H1 (cell line): ENCODE measurements at places on chromosomes 4 and X. TPM values are rescaled to one million over a fixed set of nuclear protein-coding genes. Genes with fewer than 3 reads are reported as not detected.

Gene RENBP
- 11.9 and 12.4 TPM in 2 replicates for total RNA-seq

Gene ZNF595
- total RNA-seq = 20.3 and 22.5 TPM in 2 replicates

Gene MAGEE2
- not detected in 2 replicates for total RNA-seq

Gene GUCY1B1
- 2.1 and 2.9 TPM in 2 replicates for total RNA-seq

Gene SULT1B1
- total RNA-seq = not detected in 2 replicates

Gene VCX3B
- total RNA-seq = not detected in 2 replicates

Gene NUP62CL
- 2.6 and 3.3 TPM in 2 replicates for total RNA-seq

DNA sequence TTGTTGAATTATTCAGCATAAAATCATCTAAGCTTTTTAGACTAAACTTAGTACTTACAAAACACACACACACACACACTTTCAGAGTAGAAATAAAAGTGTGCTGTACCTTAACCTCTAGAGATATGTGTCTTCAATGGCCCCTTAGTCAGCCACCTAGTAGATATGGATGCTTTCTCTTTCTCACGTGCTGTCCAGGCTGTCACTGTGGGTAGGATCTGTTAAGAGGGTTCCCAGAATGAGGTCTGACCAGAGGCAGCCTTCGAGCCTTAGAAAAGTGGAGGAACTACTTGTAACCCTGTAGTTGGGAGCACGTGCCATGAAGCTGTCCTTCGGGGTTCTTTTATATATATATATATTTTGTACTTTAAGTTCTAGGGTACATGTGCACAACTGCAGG, 117.9 kb downstream of the COL4A5 start:
- DNase-seq = no peak

DNA sequence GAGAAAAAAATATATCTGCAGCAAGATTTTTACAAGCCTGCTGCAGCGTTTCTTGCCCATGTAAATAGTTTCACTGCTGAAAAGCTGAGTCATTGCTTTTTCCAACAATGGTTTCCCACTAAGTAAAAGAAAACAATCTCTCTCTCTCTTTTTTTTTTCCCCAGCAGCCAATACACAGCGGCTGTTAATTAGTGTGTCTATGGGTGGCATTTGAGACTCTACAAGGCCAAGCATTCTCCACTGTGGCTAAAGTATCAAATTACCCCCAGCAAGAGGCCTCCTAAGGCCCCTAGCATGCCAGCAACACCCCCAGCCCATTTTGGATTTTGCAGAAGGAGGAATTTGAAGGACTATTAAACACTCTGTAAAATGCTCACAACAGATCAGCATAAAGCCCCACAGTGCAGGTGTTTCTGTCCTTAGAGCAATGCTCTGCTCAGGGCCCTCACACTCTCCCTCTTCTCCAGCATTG, 837.4 kb downstream of the TRIML1 start:
- no peak for DNase-seq

GRCh38 chr4:20194123-20195013, 57.3 kb upstream of the SLIT2 start:
- DNase-seq = no peak

DNA sequence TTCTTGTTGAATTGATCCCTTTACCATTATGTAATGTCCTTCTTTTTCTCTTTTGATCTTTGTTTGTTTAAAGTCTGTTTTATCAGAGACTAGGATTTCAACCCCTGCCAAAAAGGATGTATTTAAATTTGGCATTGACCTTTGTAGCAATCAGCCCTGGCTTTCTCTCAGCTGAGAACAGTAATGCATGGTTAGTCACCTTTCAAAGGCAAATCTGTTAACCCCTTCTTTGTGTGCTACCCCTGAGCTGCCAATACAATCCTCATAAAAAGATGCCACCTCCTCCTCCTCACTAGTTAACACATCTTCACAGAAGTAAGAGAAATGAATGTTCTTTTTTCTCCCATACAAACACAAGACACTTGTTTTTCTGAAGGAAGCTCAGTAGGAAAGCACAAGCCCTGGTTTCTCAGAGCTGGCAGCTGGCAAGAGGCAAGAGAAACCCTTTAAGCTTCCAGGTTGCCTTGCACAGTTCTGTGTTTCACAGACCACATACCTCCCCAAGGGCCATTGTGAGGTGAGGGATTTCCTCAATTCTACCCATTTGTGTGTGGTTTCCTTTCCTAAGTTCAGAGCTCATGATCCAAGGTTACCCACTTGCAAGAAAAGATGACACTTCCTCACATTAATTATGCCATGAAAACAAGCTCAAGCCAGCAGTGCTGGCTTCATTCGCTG, 122.6 kb downstream of the RCHY1 start:
- DNase-seq = no peak

- DNase-seq = no peak
These were observed 24.2 kb upstream of the CXCL2 start for GRCh38 chr4:74123065-74123728.

GRCh38 chrX:68880846-68881552, 52.2 kb downstream of the EFNB1 start:
- DNase-seq = no peak

DNA sequence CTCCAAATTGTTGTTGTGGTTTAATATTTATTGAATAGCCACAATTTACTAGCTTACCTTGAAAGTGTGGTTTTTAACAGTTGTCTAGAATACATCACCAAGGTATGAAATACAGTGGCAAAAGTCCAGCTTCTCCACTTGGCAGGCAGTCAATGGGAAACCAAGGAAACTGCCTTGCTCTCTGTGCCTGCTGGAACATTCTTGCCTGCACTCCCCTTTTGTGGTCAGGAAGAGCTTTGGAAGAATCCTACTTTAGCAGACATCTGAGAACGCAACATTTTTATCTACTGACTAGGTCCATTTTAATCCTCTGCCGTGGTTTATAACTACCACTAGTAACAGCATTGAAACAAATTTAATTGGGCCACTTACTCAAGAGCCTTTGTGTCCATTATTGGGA, 64.5 kb downstream of the TENM3 start:
- no peak for DNase-seq

DNA sequence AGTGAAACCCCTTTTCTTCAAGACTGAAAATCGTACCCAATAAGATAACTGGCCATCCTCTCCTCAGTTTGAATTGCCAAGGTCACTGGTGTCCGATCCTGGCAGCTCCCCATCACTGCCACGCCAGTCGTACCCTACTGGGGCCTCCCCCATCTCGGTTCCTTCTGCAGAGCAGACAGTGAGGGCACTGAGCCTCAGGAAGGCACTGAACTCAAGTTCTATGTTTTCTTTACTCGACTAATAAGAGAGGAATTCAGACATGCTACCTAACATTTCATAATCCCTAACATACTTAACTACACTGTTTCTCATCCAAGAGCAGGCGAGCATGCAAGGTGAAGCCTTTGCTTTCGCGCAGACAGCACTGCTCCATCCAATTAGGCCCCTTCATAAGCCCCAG, 23.4 kb downstream of the ZFYVE28 start:
- no peak for DNase-seq

- no peak for DNase-seq
These were observed 53.6 kb downstream of the FIP1L1 start for GRCh38 chr4:53431052-53431451.

DNA sequence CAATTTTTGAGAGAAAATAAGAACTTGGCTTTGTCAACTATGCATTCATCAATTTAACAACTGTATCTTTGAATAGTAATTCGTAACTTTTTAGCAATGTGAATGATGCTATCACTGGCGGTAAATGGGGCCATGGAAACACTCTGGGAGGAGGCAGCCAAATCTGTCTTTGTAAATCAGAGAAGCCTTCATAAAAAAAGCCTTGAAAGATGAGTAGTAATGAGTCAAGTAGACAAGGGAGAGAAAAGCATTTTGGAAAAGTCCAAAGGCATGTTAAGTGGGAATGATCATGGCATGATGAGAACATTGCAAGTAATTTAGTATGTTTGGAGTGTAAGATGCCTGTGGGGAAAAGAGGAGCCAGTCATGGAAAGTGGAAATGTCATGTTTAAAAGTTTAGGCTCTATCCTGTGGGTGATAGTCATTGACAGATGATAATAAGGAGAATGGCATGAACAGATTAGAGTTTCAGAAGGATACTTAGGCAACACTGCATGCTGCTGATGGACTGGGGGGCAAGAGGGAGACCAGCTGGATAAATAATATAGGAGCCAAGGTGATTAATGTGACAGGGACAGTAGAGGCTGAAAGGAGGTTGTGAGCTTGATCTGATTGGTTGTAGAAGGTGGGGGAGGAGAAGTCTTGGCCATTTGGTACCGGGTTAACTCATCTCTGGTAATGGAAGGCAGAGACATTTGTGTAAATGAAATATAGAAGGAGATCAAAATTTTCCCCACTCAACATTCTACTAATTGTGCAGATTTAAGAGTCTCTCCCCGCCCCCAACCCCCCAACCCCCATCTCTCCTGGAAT, 16.3 kb downstream of the SPRY1 start:
- DNase-seq = no peak

DNA sequence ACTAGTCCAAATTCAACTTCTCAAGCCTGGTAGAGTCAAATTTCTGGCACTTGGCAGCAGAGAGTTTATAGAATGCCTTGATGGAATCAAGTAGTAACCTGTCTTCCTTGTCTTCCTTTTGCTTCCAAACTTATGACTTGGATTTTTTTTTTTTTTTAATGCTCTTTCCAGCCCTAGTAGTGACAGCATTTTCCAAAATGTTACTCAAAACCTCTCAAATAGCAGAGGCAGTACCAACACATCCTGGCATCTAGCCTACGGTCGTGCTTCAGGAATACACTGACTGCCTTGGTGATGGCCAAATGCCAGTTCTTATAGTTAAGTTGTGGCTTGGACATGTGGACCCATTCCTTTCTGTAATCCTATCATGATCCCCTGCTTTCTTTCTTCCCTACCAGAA, 46.0 kb downstream of the GALNT7 start:
- DNase-seq = no peak

DNA sequence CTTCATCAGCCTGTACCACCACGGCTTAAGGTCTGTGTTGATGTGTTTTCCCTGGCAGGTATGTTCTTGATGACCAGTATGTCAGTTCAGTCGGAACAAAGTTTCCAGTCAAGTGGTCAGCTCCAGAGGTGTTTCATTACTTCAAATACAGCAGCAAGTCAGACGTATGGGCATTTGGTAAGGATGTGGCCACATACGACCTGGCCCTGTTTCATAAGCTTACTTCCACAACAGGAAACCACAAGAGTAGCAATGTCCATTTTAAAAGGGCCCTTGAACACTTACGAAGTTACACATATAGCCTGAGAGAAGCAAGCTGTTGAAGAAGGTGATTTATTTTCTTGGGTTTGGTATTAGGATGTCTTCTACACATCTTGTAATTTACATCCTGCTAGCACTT, 46.1 kb downstream of the BMX start:
- no peak for DNase-seq

DNA sequence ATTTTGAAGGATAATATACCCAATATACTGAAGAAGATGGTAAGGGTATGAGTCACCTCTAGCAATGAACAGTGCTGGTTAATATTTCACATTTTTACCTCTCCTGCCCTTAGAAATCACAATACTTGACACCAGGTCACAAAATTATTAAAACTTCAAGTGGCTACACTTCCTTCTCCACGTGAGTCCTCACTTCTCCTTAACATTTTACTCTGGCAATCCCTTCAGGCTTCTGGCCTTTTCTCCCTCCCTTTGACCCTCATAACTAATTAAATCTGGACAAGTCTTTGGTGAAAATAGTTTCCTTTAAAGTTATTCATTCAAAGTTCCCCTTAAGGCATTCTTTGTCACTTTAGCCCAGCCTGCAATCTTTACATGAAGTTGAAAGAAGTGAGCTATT, 190.4 kb downstream of the UNC5C start:
- DNase-seq = no peak

DNA sequence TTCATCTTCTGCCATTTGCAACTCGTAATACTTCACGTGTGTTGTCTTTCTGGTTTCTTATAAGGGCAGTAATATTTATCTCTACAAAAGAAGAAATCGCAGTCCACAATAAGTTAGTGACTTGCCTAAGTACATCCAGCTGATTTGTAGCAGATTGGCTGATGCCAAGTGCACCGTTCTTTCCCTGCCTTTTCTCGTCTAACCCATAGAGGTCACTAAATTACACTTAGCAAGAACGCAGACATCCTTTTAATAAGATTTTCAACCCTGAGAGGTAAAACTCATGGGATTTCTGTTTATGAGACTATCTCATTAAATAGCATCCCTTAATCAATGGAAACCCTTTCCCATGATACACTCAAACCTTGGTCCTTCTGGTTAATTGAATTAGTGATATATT, 408.6 kb upstream of the ACTRT1 start:
- no peak for DNase-seq

- no peak for DNase-seq
These were observed 18.8 kb downstream of the PNMA6F start for GRCh38 chrX:153302796-153303195.

GRCh38 chr4:19776021-19776459, 475.7 kb upstream of the SLIT2 start:
- DNase-seq = no peak

DNA sequence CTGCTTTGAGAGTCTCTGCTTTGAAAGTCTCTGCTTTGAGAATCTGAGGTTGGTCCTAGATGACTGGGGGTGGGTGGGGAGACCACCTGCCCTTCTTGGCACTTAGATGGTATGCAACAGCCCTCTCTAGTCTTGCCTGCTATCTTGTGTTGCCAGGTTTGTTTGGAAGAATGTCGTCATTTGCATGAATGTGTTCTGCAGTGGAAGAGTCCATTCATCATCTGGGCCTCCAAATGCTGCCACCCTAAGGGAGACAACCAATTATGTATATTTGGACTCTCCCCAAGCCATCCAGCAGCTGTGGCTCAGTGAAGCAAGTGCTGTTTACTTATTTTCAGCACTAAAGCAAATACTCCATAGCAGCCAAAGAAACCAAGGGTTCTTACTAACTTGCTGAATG, 44.6 kb upstream of the TRPC5OS start:
- DNase-seq = no peak
